ENCODE measurements at places on chromosomes 1 and 21.
A peak's percentile ranks its signal among the peaks of the same experiment; 100 is the strongest.

- DNase-seq = no peak
Measured at GRCh38 chr1:2477309-2477708, 1.2 kb downstream of the PLCH2 start.

DNA sequence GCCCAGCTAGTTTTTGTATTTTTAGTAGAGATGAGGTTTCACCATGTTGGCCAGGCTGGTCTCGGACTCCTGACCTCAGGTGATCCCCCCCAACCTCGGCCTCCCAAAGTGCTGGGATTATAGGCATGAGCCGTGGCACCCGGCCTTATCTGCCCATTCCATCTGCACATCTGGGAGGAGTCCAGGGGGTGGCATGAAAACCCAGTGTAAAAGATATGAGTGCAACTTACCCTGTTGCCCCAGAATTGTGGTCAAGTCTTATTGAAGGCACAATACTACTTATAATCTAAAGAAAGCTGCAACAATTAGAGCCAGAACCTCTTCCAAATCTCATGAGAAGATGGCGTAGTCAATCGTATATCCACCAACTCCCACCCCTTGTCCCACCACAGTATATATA lies 18.4 kb downstream of the CTXND2 start:
- DNase-seq = no peak

GRCh38 chr21:36966821-36967768 lies 626 bp upstream of the HLCS start:
- DNase-seq = no peak

GRCh38 chr21:30943243-30943642 lies 61.9 kb upstream of the KRTAP11-1 start:
- DNase-seq = no peak

DNA sequence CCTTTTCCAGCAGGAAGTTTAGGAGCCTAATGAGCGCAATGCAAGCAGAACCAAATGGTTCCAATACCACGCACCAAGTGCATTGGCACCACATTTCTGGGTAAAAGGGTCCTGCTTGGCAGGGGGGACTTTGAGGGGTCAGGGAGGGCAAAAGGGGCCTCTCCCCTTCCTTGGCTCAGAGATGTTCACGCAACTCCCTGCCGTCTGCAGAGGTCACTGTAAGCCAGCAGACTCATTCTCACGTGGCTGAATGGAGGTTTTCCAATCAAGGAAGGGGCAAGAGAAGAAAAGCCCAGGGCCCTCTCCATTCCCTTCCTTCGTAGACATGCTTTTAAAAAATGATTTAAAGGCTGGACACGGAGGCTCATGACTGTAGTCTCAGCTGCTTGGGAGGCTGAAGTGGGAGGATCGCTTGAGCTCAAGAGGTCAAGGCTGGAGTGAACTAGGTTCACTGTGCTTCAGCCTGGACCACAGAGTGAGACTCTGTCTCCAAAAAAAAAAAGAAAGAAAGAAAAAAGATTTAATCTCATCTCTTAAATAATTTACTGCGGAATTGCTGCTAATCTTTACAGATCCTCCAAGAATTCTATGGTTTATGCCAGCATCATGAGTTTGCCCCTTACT lies 80.3 kb downstream of the RUNX3 start:
- DNase-seq = no peak

DNA sequence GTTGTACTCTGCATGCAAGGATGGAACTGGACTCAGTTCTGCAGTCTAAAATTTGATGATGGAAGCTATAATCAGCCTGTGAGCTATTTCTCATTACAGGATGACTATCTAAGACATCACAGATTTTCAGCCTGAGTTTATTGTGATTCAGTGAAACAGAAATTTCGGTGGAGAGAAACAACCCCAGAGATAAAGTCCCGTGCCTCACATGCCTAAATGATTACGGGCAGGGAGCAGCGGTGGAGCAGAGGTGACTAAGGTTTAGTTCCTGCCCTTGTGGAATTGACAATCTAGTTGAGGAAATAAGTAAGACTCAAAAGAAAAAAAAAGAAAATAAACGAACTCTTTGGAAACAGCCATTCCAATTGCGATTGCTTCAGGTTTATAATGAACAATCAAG lies 96.9 kb downstream of the GRIK3 start:
- no peak for DNase-seq

DNA sequence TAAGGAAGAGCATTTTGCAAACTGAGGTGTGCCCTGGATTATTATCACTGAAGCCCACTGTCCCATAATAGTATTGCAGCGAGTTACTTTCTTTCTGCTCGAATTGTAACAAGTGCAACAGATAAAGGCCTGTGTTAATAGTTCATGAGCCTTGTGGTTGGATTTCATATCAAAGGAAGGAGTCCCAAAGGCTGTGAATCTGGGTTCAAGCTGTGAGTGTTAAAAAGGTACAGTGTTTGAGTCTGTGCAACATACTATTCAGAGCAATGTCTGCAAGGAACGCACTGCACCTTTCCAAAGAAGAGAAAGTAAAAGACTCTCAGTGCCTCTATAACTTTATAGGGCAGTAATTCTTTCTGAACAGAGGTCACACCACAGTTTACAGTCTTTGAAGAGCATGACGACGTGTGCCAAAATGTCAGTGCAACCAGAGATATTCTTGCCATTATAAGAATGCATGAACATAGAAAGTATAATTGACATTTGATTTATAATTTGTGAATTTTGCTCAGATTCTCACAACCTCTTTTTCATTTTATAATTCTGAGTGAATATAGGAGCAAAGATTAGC lies 79.1 kb downstream of the CDC7 start:
- DNase-seq = no peak

GRCh38 chr1:168687816-168688215 lies 41.2 kb downstream of the DPT start:
- no peak for DNase-seq

DNA sequence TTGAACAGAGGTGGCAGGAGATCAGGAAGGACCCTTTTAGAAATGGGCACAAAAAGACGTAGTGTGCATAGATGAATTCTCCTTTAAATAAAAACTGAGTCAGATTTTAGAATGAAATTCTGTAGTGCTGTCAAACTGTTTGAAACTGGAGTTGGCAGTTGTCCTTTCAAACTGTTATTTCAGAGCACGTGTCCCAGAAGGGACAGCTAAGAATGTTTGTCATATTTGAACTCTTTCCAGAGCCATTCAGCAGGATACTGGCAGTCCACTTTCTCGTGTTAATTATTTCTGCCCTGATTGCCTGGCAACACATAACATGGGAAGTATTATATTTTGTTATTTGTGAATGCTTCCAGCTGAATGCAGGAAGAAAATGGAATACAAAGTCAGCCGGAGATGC lies 212.3 kb upstream of the DPYD start:
- no peak for DNase-seq

DNA sequence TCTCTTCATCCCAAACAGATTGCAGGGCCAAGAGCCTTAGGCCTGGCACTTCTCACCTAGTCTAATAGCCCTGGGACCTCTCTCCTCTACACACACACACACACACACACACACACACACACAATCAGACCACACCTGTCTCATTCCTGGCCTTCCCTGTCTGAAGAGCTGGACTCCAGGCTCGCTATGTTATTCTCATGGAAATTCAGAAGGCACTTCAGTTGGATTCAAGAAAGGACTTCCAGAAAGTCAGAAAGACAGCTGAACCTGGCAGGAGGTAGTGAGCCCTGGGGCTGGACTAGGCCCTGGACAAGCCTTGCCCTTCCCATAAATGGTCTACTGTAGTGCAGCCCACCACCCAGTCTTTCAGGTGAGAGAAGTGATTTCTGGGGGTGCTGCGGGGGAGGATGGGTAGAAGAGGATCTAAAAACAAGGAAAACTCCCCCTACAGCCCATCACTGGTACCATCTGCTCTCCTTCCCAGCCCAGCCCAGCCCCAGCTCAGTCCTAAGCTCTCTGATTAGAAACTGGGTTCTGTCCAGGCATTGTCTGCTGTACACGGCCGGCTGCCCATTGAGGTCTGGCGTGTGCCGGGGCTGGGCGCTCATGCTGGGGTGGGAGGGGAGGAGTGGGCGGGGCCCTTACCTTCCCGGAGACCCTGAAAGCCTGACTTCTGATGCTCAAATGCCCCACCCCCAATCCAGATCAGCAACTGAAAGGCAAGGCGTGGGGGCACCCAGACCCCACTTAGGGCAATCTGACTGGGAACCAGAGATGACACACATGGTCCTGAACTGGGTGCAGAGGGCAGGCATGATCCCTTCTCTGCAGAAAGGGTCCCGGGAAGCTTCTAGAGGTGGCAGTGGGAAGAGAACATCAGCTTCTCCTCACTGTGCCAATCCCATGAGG lies 2.5 kb downstream of the KIF21B start:
- DNase-seq = no peak

DNA sequence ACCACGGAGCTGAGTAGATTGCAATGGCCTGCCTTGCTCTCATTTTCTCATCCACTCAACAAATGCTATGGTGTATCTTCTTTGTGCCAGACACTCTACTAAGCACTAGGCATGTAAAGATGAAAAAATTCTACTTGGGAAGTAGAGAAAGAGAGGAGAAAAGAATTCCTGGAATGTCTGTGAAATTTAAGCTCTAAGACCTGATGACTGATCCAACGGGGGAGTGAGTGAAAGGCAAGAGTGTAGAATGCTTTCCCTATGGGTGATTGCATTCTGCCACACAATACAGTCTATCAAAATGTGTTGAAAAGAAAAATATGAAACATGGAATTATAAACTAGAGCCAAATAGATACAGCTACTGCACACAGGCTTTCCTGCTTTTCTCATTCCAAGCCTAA lies 82.3 kb downstream of the CYYR1 start:
- DNase-seq = no peak

- DNase-seq = no peak
Measured at GRCh38 chr1:2108213-2108876, 58.1 kb downstream of the PRKCZ start.

DNA sequence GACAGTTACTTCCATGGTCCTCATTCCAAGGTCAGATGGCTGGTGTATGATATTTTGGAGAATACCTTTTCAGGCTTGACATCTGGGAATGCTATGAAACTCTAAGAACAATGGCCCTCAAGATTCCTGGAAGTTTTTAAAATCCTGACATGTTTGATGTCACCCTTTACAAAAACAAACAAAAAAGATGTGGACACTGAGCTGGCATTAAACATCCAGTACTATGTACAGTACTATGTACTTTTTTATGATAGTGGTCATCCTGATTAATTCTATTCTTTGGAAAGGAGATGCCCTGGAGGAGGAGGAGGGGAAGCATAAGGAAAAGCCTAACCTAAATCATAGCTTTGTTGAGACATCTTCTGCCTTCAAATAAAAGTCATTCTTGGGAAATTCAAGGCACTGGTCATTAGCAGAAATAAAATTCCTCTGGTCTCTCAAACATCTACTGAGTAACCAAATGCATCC lies 235.4 kb downstream of the HMCN1 start:
- no peak for DNase-seq

- DNase-seq = no peak
Measured at GRCh38 chr1:202201971-202202370, 8.4 kb downstream of the LGR6 start.

DNA sequence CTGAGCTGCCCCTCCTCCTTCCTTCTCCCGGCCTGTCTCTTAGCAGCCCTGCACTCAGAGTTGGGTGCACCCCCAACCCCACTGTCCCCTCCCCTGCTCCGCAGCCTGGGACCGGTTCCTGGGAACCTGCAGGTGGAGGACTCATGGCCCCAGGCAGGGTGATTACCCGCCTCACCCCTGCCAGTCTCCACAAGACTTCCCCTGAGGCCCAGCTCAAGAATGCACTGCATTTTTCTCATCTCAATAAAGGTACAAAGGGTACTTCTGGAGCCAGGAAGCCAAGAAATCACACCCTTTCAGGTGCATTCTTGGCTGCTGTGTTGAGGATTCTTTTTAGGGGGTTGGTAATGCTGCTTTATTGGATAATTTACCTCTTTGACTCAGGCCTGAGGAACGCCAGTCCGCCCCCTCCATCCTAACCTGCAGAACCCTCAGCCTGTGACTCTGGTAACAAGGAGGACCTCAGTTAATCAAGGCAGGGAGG lies 126.3 kb upstream of the TMPRSS2 start:
- DNase-seq = no peak

DNA sequence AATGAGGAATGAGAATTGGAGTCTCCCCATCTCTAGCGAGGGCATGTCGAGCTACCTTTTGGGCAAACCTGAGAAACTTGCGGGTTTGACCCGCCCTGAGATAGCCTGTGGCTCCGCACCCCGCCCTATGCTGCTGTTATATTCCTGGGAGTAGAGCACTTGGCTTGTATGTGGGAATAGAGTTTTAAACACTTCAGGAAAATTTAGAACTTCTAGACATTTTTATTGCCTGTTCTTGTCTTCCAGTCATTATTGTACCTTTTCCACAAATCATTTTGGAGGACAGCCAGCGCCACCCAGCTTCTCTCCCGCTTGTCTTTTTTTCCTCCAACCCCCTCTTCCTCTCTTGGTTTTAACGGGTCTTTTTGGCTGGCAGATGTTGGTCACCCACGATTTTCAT lies 738 bp downstream of the GNPAT start:
- peak; percentile 43 for DNase-seq

- no peak for DNase-seq
Measured at GRCh38 chr1:153389401-153389800, 1.5 kb downstream of the S100A8 start.

- DNase-seq = no peak
Measured at GRCh38 chr1:56472860-56473259, 106.5 kb downstream of the PLPP3 start.

DNA sequence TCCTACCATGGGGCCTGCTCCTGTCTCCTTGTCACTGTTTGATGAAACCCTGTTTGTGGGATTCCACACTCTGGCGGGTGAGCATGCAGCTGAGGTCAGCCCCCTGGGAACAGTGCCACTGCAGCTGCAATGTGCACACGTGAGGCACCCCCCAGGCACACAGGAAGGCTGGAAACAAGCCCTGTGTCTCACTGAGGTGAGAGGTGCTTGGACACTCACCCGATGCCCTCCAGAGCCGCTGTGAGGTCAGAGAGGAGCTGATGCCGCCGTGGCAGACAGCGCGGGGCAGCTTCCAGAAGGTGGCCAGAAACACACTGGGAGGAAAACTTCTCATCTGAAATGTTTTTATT lies 49.7 kb downstream of the SLX9 start:
- DNase-seq = no peak

DNA sequence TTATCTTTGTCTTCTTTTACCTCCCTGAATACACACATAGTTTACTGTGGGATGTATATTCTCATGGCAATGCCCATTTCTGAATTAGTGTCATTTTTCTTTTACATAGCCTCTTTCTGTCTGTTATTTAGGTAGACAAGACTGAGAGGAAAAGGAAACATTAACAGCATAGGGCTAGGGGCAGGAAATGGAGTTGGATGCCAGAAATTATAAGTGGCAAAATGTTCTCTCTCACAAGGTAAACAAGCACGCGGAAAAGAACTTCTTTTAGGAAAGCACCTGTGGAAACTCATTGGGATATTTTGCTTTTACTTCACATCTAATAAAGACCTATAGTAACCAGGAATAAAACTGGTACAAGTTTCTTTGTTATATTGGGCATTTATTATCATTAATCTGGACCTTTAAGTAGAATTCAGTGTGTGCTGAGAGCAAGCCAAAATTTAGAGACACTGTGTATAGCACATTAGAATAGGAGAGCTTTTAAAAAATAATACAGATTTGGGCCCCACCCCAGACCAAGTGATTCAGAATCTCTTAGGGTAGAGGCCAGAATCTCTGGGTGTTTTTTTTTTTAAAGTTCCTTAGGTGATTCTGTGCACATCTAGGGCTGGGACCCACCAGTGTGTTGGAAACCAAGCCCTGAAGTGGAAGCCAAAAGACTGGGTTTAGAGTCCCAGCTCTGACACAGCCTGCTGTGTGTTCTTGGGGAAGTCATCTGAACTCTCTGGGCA lies 32.7 kb downstream of the S100A10 start:
- no peak for DNase-seq

- DNase-seq = no peak
Measured at GRCh38 chr1:75345538-75346292, 211.5 kb downstream of the LHX8 start.

- no peak for DNase-seq
Measured at GRCh38 chr1:15761366-15762128, 3.0 kb downstream of the FBLIM1 start.

Measured in NCI-H774 (cell line).